Uterus (tissue), 4 donors: ENCODE measurements at places on chromosomes 13 and 19. TPM values are rescaled to one million over a fixed set of nuclear protein-coding genes. Genes with fewer than 3 reads are reported as not detected.
A peak's percentile ranks its signal among the peaks of the same experiment; 100 is the strongest.

GRCh38 chr19:944171-944567 lies 18.3 kb downstream of the ARID3A start:
- peak; percentile 85 for DNase-seq

- DNase-seq = no peak
Measured at GRCh38 chr19:29789007-29789406, 22.8 kb upstream of the CCNE1 start.

COPE gene
- 190 TPM for total RNA-seq

- peak; percentile 89 for DNase-seq
Measured at GRCh38 chr19:55580628-55581144, at the start of gene ZNF579. Gene ZNF579, minus strand, starts transcription at chr19:55580848. Its CDS starts 1,209 bp downstream, at chr19:55579639.

DNA sequence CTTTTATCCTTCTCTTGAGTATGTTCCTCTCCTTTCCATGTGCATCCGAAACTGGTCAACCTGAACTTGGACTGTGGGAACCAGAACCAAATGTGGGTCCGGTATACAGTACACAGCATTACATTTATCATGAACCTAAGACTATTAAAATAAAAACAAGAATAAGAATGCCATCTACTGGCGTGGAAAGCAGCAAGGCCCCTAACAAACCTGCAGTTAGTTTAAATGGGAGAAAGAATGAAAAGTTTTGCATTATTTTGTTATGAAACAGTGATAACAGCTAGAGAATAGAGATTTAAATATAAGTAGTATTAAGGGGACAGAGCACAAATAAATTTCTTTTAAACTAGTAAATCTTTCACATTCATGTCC lies 159.5 kb downstream of the RBM26 start:
- no peak for DNase-seq

PHF11 gene
- total RNA-seq = 26.2 TPM
